ENCODE measurements at places on chromosomes 3 and 15. TPM values are rescaled to one million over a fixed set of nuclear protein-coding genes. Genes with fewer than 3 reads are reported as not detected.

Gene ANKRD63
- not detected for total RNA-seq

Gene APEH
- total RNA-seq, result 127 TPM

Gene MASP1
- total RNA-seq, result not detected

Gene GOLGA6D
- not detected for total RNA-seq

Gene FBLN2
- not detected for total RNA-seq

DNA sequence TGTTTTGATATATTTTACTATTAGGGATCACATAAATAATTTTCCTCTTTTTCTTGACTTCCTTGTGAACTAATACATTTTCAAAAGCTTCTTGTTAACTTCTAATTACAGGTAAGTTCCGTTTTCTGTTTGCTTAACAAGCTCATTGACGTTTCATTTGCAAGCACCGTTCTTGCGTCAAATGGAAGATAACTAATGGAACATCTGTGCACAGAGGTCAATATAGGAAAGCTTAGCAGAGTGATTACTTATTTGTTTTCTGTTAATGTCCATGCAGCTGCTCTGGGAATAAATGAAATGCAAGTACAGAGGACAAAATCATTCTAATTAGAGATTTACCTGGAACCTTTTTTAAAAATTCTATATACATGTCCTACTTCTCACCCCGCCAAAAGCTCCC lies 115.5 kb upstream of the C2CD4B start:
- no peak for DNase-seq

DNA sequence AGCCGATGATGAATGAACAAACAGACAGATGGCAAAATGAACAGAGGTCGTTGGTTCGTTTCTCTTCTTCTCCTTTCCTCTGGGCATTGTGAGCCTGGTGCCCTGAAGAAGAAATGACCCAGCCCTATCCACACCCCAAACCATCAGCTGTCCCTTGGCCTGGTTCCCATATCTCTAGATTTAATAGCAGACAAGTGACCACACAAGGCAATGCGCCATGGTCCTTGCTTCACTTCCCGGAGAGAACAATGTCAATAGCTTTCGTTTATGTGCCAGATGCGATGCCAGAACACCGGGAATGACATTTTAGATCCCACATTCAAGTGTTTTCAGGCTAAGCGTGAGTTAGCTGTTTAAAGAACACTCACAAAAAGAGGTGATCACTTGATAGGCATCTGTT lies 17.7 kb downstream of the POC1A start:
- DNase-seq, result no peak

GRCh38 chr3:141530415-141530768 lies 43.6 kb downstream of the RASA2 start:
- peak; percentile 88 for DNase-seq

- DNase-seq, result no peak
These were observed 20.3 kb downstream of the RAB5A start for GRCh38 chr3:19967208-19967607.

DNA sequence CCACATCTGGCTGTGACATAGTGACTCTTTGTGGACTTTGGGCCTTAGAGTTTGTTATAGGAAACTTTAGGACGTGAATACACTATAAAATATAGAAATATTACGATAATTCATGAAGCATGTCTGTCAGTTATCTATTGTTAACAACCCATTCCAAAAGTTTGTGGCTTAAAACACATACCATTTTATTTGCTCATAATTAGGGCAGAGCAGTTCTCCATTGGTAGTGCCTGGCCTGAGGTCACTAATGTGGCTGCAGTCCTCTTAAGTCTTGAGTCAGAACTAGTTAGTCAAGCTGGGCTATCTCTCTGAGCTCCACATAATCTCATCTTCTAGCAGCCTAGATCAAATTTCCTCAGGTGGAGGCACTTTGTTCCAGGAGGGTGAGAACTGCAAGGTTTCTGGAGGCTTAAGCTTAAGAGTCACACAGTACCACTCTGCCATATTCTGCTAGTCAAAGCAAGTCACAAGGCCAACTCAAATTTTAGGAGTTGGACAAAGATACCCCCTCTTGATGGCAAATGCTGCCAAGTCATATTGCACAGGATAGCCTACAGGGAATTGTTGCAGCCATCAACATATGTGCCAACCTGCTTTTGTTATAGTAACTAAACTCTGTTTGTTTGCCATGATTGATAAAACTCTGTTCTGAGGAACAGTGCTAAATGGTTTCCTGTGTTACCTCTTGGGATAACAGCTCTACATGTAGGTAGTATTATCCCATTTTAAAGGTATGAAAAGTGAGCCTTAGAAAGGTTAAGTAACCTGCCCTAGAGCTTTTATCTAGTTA lies 8.7 kb downstream of the ATXN7 start:
- peak; percentile 57 for DNase-seq

- DNase-seq, result no peak
These were observed 357.4 kb downstream of the RSL24D1 start for GRCh38 chr15:54839379-54839778.

GRCh38 chr3:4726549-4726948 lies 233.4 kb downstream of the ITPR1 start:
- DNase-seq, result peak; percentile 40

GRCh38 chr15:100026041-100026440 lies 292.8 kb upstream of the LYSMD4 start:
- DNase-seq, result no peak

DNA sequence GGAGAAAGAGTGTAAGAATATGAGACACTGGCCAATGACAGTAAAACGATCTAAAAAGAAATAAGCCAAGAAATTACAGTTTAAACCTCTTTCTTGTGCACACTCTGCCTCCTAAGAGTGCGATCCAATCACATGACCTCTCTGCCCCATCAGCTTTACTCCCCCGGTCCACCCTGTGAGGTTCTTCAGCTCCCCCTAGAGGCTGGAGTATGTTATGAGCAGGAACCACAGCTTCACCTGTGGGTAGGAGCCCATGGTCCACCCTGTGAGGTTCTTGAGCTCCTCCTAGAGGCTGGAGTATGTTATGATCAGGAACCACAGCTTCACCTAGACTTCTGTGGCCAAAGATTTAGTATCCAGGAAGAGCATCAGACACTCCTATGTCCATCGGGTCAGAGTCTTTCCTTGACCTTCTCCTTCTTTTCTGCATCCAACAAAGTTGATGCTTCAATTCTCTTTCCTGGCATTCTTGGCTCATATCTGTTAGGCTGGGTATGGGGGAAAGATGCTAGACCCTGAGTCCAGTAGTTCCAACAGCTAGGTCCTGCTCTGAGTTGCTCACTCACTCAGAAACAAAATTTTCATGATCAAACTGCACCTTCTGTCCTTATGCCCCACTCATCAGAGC lies 164.0 kb downstream of the MINAR1 start:
- peak; percentile 95 for DNase-seq

DNA sequence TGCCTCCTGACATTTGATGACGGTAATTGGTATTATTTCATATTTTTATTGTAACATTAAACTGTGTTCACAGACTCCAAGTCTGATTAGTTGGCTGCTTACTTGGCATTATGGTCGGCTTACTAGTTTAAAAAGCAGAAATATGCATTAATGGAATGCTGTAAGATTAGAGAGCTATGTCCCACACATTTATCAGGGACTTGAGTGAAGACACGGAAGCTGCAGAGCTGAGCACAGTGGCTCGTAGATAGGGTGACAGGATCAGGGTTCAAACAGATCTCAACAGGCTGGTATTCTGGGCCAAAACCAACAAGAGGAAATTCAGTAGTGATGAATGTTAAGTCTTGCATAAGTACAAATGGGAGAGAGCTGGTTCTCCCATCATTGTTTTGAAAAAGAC lies 113.8 kb downstream of the ADAMTSL3 start:
- no peak for DNase-seq

DNA sequence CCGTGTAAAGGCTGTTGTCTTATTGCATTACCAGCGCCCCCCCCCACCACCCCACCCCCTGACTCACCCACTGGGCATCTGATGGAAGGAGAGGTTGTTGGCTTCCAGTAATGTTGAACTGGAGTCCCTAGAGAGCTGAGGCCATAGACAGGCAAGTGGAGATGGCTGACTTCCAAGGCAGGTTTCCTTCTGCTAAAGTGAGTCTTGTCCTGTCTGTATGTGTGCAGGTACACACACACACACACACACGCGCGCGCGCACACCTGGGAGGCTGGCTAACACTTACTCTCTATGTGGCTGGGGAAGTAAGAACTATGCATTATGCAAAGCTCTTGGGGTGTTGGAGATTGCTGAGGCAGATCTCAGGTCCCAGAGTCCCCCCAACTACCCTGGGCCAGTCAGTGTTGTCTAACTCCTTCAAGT lies 1.6 kb upstream of the KY start:
- DNase-seq, result peak; percentile 44

DNA sequence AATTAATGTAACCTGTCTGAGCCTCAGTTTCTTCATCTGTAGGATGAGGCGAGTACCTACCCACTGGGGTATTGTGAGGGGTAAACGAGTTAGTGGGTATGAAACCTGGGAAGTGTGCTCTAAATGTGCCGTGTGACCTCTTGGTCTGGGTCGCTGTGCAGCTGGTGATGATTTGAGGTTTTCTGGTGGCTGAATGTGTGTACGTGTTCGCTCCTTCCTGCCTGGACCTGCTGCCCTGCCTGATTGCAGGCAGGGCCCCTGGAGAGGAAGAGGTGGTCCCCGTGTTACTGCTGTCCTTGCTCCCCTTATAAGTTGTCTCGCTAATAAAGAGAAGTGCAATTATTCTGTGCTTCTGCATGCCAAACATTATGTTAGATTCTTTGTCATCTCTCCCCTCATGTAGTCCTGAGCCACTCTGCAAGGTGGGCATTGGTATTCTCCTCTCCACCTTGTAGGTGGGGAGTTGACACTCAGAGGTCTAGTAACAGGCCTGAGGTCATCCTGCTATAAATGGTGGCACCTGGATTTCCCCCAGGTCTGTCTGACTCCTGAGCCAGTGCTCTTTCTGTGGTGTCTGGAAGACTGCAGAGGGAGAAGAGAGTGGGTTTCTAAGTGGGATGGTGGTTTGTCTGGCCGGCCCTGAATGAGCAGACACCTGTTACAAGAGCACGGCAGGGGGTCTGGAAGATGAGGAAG lies 15.7 kb downstream of the PDIA5 start:
- DNase-seq, result no peak

DNA sequence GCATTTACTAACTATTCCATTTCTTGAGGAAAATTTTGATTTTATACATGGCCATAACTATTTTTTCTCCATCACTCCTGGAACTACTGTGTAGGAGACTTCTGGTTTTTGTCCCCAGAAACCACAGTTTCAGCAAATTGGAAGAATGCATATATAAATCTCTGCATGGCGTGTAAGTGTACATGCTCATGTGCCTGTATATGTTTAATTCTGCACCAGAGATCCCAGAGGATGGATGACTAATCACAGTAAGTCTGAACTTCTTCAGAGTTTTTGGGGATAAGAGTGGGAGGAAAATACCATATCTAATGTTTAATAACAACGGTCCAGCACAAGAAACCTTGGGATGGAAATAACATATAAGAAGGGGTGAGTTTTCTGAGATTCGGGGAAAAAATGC lies 10.9 kb upstream of the COL6A6 start:
- no peak for DNase-seq

- no peak for DNase-seq
These were observed 58.3 kb downstream of the EPHB3 start for GRCh38 chr3:184619787-184620430.

DNA sequence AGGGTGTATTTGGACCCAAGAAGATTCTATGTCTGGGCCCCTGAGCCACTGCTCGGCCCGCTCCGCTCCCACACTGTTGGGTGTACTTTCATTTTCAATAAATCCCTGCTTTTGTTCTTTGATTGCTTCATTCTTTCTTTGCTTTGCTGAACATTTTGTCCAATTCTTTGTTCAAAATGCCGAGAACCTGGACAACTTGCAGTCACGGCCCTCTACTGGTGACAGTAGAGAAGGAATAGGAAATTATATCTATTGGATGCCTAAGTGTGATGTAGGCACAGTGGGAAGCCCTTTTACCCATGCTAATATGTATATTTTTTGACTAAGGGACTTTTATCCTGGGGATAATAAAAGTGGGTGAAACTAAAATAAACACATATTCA lies 340.8 kb downstream of the LRRC3B start:
- DNase-seq, result peak; percentile 6

- no peak for DNase-seq
These were observed 194.1 kb upstream of the KCNMB2 start for GRCh38 chr3:178342111-178342510.
